T-helper 2 cell treated with Interferon-gamma antibody and Interleukin-4, amounts not matched to agents 5 μg/mL and 100 μg/mL, for 36 hours (primary cell): ENCODE measurements at places on chromosomes 12 and 14.

DNA sequence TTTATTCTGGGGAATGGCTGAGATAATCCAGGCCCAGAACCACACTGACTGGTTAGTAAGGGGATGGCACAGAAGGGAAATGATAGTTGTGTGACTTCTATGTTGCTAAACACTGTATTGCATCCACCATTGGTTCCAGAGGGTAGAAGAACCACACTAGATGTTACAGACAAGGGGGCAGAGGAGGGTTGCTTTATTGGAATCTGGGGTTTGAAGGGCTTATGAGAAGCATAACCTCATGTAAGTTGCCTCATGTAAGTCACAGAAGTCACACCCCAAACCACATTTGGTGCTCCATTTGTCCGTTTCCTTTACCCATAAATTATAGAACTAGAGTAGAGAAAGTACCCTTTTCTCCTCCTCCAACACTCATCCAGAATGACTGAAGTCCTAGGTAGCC is 5.5 kb upstream of the PSMA6 start:
- DNase-seq, result no peak

GRCh38 chr12:14920475-14921126 is 17.7 kb downstream of the ERP27 start:
- no peak for DNase-seq

- DNase-seq, result no peak
These were observed 188.9 kb downstream of the ADAMTS20 start for GRCh38 chr12:43362910-43363694.

DNA sequence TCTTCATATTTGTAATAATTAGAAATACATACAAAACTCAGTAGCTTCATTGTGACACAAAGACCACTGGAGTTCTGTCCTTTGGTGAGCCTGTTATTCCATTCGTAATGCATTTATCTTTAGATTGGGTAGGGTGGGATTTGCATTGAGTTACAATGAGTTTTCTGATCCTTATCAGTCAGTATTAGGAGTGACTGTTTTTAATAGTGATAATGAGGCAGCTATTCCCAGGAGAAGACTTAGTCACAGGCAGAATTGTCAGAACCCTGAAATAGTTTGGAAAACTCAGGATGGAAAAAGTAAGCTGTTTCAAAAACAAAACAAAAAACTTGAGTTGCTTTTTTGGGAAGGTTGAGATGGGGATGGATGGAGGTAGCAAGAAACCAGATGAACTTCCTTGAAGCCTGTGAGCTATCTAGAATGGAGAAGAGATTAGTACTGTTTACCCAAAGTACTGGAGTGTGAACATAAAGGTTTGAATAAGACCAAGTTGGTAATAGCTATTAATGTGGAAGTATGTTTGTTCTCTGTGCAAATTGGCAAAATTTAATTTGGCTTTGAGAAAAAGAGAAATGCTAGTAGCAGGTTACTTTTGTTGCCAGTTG is 38.6 kb downstream of the FBXO34 start:
- DNase-seq, result no peak

DNA sequence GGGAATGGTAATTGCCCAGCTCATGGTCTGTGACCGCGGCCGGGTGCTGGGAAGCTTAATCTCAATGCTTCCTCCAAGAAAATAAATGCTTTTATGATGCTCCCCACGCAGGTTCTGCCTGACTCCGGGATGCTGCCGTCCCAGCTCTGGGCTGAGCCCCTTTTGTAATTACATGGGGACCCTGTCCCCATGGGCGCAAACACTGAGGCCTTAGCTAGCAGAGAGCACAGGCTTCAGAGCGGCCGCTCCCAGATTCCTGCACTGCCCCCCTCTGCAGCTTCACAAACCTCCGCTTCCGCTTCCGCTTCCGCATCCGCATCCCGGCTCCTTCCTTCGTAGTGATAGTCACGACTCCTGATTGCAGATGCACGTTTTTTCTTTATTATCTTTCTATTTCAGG is 129.5 kb downstream of the KIF26A start:
- DNase-seq, result no peak

DNA sequence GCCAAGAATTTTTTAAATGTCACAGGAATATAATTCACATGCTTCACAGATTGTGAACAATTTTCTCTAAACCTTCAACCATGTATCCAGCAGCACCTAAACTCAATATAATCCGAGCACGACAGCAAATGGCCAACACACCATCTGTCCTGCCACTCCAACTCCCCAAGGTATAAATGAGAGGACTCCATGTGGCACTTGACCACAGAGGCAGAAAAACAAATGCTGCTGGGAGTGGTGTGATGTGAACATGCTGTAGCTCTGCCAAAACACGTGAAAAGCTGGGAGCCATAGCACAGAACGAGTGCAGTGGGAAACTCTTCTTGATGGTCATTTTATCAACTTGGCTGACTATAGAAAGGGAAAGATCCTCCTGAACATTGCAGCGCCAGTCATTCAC is 70.9 kb downstream of the LLPH start:
- no peak for DNase-seq

GRCh38 chr14:85565862-85566296 is 35.9 kb downstream of the FLRT2 start:
- no peak for DNase-seq

DNA sequence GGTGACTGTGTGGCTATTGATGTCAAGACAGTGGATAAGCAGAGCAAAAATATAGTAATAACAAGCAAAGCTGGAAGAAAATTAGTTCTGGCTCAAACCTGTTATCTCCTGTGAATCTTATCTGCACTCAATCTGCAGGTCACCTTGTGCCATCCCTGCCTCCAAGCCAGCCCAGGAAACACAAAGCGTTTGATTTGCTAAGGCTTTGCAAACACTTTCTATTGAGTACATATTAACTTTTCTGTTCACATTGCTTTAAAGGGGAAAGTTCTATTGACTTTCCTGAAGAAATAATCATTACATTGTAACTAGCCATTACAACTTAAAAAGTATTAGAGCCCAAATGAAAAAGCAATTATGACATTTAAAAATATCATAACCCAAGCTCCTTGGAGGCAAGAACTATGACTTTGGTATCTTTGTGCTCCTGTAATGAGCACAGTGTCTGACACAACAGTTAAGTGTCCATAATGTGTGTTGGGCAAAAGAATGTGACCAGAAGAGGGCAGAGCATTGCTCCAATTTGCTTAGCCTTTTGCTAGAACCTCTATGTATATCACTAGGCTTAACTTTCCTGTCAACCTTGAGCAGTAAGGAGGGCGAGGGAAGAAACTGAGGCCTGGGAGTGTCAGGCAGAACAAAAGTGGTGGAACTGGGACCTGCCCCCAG is 24.7 kb downstream of the SERPINA3 start:
- DNase-seq, result no peak

GRCh38 chr14:82055515-82056115 is 522.0 kb upstream of the SEL1L start:
- DNase-seq, result no peak

DNA sequence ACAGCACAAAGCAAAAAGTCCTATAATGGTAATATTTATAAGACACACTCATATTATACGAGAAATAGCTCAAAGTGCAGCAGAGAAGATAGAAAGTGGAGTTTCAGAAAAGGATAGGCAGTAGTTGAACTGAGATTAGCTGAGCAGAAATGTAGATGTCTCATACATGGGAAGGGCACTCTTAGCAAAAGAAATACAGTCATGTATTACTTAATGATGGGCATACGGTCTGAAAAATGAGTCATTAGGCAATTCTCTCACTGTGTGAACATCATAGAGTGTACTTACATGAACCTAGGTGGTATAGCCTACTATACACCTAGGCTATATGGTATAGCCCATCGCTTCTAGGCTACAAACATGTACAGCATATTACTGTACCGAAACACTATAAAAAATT is 671.3 kb downstream of the RPS29 start:
- DNase-seq, result no peak
